ENCODE measurements at places on chromosomes 4 and X.

- DNase-seq, result no peak
Observed at GRCh38 chrX:56130436-56130835, 101.7 kb upstream of the KLF8 start.

GRCh38 chr4:10506077-10506476 lies 48.9 kb upstream of the ZNF518B start:
- DNase-seq, result no peak

DNA sequence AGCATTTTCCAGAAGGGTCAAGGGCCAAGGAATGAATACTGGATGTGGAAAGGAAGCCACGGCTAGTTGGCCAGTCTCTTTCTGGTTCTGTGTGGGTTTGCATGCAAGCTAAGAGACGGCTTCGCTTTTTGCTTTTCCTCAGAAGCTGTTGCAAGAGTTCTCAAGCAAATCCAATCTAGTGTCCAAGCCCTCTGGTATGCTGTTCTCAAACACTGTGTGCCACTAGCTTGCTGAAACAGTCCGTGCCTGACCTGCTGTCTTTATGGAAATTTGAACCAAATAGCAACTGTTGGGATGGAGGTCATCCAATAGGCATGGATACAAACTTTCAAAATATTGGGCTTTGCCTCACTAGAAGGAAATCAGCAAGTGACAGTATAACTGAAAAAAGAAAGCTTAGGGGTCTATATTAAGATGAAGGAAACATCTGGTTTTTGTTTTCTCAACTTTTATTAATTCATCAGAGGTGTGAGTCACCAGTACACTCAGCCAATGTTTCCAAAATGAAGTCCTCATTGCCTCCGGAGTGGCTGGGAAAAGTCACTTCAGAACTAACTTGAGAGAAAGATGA lies 70.5 kb downstream of the SLC9A6 start:
- no peak for DNase-seq

- peak; percentile 59 for DNase-seq
Observed at GRCh38 chr4:73446336-73446938, 10.4 kb downstream of the AFP start.

DNA sequence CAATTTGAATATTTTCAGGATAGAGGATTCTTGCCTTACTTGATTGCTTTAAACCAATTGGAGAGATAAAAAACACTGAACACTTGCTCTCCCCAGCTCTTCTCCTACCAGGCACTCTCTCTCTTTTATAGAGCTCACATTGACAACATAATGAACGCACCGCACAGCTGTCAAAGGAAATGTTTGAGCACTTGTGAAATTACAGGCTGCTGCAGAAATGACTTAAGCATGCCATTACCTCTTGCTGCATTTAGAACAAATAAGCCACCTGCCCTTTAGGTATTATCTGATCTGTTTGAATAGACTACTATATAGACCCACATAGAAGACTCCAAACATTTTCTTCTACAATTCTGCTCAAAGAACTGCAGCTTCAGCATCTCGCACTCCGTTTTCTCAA lies 227.7 kb downstream of the C4orf33 start:
- no peak for DNase-seq

DNA sequence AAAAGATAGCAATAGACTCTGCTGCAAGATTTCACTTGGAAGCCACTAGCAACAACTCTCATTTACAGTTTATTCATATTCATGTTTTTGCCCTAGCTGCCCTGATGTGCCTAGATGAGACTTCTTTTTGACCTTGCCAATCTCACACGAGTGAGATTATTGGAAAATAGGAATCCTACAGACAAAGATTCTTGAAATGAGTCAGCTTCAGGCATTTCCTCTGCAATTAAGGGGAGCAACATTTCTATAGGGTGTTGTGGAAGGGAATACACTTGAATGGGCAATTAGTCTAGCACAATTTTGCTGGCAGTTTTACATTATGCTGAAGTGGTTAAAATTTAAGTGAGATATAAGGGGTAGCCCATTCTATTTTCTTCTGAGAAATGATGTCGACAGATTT lies 217.0 kb upstream of the FAT4 start:
- DNase-seq, result no peak

- no peak for DNase-seq
Observed at GRCh38 chr4:157803845-157804521, 368.8 kb downstream of the GASK1B start.

GRCh38 chrX:21863241-21863640 lies 7.5 kb downstream of the YY2 start:
- no peak for DNase-seq

DNA sequence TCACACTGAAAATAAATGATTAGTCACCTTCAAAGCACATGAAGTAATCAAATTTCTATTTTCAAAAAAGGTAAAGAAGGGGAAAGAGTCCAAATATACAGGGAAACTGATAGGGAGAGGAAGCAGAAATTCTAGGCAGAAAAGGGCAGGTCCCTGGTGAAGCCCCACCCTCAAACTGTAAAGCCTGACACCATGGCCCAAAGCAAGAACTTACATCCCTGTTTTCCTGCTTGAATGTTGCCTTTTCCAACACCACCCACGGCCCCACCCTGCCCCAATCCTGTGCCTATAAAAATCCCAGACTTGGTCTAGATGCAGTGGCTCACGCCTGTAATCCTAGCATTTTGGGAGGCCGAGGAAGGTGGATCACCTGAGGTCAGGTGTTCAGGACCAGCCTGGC lies 361.8 kb downstream of the PPP3CA start:
- no peak for DNase-seq

GRCh38 chr4:60400593-60400992 lies 799.5 kb upstream of the ADGRL3 start:
- no peak for DNase-seq

GRCh38 chr4:183333983-183334382 lies 11.8 kb upstream of the CLDN24 start:
- no peak for DNase-seq

- no peak for DNase-seq
Observed at GRCh38 chr4:38870098-38870808, 2.6 kb downstream of the FAM114A1 start.

GRCh38 chrX:106707771-106708454 lies 18.6 kb upstream of the RNF128 start:
- no peak for DNase-seq

- no peak for DNase-seq
Observed at GRCh38 chr4:74418063-74418670, 26.8 kb upstream of the AREG start.

- DNase-seq, result peak; percentile 48
Observed at GRCh38 chrX:115642895-115643530, 82.0 kb downstream of the PLS3 start.

GRCh38 chr4:145868637-145869409 lies 69.8 kb downstream of the ZNF827 start:
- DNase-seq, result peak; percentile 47

DNA sequence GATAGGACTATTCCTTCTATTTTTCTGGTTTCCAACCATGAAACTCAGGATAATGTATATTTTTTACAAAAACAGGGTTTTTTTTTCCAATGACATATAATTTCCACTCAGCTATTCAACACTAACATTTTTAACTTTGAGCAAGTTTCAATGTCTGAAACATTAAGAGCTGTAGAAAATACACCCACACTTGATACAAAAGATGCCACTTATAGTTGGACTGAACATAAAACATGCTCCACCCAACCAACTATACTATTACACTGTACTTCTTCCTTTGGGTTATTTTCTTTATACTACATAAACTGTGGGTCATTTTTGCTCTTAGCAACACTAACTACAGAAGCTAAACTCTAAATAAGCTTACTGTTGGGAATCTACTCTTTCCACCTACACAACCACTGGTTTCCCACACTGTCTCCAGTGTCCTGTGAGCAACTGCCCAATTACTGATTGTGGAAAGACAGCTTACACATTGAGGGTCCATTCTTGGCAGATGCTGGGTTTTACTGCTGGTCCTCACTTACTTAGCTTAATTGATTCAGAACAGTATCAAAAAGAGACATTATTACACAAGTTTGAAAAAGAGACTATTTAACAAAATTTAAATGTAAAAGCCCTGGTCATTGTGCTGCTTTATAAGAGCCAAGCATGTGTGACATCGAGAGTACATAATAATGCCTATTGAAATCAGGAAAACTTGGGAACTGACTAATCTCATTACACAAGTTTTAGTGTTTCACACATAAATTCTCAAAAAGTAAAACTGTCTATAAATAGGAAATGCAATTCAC lies 6.3 kb downstream of the AMMECR1 start:
- no peak for DNase-seq

DNA sequence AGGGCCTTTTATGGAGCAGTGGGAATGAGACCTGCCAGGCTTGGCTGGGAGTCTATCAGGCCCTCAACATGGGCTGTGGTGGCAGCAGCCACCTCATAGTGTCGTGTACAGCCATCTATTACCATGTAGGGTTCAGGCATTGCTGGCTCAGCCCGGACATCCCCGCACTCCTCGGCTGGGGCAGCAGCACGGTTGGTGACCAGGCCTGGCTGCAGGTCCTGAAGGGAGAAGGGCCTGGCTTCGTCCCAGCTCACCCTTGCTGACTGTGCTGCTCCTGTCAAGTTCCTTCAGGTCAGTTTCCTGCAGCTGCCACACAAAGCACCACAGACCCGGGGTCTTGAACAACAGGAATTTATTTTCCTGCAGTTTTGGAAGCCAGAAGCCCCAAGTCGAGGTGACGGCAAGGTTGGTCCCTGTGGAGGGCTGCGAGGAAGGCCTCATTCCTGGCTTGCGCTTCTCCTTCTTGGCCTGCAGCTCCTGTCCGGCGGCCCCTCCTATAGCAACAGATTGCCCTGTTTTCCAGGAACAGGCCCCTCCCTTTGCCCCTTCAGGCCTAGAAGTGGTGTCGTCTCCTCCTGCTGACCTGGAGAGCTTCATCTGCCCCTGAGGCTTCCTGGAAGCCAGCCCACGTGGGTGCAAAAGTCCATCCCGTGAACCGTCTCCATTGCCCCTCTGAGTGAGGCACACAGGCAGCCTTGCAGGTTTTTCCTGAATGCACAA lies 25.2 kb upstream of the SORCS2 start:
- DNase-seq, result no peak

DNA sequence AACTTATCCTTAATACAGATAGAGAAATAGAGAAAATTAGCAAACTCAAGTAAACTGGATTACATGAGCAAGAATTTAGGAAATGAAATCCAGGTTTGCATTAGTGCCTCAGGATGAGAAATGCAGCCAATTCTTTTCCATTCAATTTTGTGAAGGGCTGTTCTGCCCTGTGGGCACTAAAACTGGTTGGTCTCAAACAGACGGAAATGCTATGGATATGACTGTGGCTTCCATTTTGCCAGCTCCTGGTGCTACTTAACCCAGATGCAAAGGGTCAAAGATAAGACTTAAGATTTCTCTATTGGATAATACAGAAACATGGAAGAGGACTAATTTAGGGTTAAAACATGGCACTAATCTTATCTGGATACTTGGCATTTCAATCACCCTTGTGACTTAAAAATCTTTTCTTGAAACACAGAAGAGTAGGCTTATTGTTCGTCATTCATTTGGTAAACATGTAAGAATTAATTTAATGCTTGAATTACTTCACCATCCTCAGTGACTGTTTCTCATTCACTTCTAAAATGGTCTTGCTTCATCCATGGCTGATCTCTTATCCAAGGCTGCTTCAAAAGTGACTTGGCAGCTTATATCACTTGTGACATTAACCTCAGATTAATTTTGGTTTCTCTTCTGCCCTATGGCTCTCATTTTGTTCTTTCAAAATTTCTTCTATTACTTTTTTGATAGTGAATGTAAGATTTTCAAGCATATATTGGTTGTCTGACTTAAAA lies 1008.7 kb downstream of the GLUD2 start:
- no peak for DNase-seq

- DNase-seq, result no peak
Observed at GRCh38 chrX:72687396-72687795, 26.7 kb downstream of the PHKA1 start.

DNA sequence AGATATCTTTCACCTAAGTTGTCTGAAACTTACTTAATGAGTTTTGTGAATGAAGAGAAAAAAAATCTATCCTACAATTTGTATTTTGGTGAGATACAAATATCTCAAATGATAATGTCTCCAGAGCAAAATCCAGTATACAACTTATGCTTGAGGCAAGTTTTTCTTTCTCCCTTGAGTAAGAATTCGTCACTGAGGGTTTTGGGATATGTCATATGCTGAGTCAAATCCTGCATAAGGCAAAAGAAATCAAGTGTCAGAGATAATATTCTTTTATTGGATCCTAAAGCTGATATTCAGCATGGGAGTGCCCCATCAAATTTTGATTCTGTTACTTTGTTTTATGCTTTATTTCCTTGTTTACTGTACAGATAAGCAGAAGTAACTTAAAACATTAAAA lies 1308.6 kb downstream of the ARAP2 start:
- DNase-seq, result no peak

DNA sequence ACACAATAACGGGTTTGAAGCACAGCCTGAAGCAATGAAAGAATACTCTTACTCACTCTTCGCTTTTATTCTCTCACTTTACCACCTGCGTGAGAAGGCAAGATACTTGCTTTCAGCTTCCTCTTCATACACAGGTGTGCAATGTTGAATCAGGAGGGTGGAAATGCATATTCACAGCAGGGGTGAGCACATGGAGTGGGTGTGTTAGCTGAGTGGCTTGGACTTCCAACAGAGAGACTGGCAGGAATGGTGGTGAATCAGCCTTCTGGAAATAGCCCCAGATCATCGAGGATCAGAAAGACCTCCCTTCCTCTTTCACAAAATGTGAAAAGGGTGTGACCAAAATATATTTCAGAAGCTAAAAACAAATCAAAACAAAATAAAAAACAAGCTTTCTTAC lies 521.2 kb downstream of the STIM2 start:
- no peak for DNase-seq

DNA sequence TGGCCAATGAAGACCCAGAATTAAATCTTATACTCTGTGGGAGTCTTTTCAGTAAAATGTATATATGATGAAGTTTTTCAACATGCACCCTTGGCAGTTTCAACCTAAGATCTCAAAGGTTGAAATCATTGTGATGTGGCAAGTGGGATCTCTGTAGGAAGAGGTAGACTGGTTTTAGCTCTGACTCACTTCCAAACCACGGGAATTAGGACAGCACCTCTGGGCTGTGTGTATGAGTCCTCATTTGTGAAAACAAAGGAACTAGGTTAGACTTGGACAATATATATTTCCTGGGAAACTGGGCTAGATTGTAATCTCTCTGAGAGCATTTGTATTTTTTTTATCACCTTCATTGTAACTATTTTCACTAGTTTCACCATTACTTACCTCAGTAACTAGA lies 333.0 kb downstream of the ADGRL3 start:
- no peak for DNase-seq

DNA sequence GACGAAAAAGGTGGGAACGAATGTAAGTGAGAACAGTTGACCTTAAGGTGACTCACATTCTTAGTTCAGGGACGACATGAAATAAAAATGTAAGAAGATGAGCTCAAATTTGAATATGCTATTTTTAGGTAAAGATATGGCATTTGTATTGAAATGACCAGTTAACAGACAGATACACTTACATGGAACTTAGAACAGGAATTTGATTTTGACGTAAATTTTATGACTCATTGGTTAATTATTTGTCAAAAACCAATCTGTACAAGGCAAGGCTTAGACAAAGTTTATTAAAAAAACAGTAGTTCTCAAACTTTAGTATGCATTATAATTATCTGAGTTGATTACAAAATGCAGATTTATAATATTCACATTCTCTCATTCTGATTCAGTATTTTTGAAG lies 469.4 kb downstream of the CFAP47 start:
- DNase-seq, result no peak

- DNase-seq, result no peak
Observed at GRCh38 chrX:14851526-14851925, 21.3 kb downstream of the FANCB start.

- no peak for DNase-seq
Observed at GRCh38 chr4:188387179-188387791, 248.0 kb downstream of the TRIML1 start.

All from GM13977 (cell line).